ENCODE measurements at places on chromosomes 2 and 18.

- DNase-seq, result no peak
Measured at GRCh38 chr2:48717846-48718245, 37.7 kb downstream of the LHCGR start.

- DNase-seq, result no peak
Measured at GRCh38 chr18:37161491-37161890, 332.6 kb downstream of the KIAA1328 start.

GRCh38 chr2:20351555-20352229 lies 1.0 kb upstream of the PUM2 start:
- DNase-seq, result no peak

- DNase-seq, result no peak
Measured at GRCh38 chr2:172038604-172039003, 38.9 kb downstream of the METAP1D start.

DNA sequence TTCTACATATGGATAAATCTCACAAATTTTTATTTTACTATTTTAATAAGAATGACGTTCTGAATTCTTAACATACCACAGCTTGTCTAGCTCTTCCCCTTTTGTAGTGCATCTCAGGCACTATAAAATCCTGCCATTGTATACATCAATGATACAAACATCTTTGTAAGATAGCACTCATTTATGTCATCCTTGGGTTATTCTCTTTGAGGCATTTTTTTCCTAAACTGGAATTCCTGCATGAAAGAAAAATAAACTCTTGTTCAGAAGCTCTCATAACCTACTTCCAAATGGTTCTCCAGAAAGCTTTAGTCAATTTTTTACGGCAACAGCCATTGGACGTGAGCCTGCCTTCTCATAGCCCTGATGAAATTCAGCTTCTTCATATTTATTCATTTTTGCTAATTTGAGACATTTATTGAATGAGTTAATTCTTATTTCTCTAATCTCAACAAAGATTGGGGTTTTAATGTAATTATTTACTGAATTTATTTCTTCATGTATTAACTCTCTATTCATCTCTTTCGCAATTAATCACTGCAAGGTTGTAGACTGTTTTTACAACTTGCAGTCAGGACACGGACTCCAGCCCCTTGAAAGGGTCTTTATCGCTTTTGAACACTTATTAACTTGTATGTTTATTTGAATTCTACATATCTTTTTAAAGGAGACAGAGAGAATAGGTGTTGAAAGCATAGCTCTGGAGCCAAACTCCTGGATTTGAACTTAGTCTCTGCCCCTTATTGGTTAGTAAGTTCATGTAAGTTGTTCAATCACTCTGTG lies 57.6 kb upstream of the PARD3B start:
- no peak for DNase-seq

DNA sequence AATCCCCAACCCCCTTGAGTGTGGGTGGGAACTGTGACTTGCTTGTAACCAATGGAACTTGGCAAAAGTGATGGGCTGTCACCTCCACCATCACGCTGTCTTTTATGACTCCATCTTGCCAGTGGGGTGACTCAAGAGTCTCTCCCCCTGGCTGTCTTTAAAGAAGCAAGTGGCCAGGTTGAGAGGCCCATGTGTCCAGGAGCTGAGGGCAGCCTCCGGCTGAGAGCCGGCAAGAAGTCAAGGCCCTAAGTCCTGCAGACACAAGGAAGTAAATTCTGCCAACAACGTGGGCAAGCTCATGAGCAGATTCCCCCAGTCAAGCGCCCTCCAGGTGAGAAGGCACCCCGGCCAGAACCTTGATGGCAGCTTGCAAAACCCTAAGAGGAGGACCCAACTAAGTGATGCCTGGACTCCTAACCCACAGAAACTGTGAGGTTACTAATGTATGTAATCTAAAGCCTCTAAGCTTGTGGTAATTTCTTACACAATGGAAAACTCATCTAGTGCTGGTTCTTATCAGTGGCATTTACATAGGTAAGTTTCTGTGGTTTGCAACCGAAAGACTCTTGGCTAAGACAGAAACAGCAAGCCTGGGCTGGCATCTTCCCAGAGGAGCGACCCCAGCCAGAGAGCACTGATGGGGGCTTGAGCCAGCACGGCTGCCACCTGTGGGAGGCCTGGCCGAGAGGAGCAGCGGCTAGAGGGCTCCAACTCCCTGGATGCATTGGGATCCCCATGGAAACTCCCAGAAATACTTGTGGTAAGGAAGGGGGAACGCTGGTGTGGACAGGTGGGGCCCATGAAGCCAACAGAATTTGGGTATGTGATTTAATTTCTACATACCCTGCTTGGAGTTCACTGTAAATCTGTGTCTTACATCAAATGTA lies 49.3 kb downstream of the CIB4 start:
- peak; percentile 14 for DNase-seq

- no peak for DNase-seq
Measured at GRCh38 chr18:13573750-13574149, 152.6 kb downstream of the FAM210A start.

- DNase-seq, result no peak
Measured at GRCh38 chr2:233857511-233858141, 3.3 kb upstream of the HJURP start.

DNA sequence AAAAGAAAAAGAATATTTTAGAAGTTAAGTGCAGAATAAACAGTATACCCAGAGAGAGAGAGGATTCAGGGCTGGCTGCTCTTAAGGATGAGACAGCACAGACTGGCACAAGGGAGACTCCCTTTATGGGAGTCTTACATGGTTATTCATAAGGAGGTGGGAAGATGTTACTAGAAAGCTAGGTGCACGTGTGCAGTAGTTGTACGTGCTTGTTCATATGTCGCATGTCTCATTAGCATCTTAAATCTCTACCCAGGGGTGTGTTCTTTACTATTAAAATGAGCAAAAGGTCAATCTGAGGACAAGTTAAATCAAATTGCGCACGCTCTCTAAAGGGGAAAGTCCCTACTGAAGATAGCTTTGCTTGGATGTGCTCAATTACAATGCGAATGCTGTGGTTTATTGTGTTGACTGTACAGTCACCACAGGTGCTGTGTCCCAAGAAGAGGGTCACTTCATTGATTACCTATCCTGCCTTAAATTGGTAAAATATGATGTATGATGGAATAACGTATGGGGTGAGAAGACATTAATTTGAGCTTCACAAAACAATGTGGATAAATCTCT lies 368.0 kb upstream of the SPHKAP start:
- DNase-seq, result no peak

- no peak for DNase-seq
Measured at GRCh38 chr2:127041259-127041970, 65.5 kb downstream of the BIN1 start.

- no peak for DNase-seq
Measured at GRCh38 chr2:94872676-94873361, 1.6 kb downstream of the TEKT4 start.

GRCh38 chr2:143375384-143375880 lies 246.2 kb downstream of the ARHGAP15 start:
- DNase-seq, result no peak

- peak; percentile 54 for DNase-seq
Measured at GRCh38 chr2:69104261-69104660, 91.3 kb downstream of the ANTXR1 start.

DNA sequence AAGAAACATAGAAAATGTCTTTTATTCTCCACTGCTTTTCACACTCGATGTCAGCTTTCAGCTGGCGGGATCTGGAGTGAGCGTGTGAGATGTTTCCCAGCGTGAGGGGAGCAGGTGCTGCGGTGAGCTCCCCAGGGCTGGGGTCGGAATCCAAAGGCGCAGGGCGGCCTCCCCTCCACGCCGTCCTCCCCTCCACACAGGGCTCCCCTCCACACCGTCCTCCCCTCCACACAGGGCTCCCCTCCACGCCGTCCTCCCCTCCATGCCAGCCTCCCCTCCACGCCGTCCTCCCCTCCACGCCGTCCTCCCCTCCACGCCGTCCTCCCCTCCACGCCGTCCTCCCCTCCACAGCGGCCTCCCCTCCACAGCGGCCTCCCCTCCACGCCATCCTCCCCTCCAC lies 26.9 kb upstream of the KCNG2 start:
- DNase-seq, result no peak

GRCh38 chr2:217463402-217464075 lies 539.3 kb downstream of the TNS1 start:
- DNase-seq, result no peak

DNA sequence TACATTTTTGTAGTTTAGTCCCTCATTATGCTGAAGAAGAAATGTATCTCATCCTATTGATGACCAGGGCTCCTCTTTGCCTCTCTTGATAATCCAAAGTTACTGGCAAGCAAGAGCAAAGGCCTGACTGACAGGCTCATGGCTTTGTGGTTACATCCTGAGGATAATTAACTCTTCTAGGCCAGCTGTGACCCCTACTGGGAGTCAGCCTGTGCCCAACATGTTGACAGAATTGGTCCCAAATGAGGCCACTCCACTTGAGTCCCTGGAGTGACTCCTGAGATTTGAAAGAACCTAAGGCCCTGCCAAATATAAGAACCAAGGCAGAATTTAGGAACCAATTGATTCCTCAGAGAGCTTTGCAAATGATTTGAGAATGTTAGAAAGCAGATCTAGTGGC lies 973.8 kb upstream of the CELF4 start:
- no peak for DNase-seq

- no peak for DNase-seq
Measured at GRCh38 chr18:22604986-22605421, 187.3 kb upstream of the CTAGE1 start.

DNA sequence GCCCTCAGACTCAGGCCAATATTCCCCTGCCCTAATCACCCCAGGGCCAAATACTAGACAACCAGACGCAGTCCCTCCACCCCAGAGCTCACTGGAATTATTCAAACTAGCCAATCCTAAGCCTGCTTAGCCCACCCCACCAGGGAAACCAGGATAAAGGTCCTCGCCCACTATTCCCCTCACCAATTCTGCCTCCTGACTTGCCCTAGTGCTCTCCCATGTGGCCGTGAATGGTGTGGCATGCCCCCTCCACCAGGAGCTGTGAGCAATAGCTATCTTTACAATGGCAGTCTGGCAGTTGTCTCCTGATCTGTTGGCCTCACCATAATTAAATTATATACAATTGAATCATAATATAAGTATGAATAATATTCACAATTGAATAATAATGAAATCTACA lies 42.3 kb downstream of the FAM124B start:
- no peak for DNase-seq

DNA sequence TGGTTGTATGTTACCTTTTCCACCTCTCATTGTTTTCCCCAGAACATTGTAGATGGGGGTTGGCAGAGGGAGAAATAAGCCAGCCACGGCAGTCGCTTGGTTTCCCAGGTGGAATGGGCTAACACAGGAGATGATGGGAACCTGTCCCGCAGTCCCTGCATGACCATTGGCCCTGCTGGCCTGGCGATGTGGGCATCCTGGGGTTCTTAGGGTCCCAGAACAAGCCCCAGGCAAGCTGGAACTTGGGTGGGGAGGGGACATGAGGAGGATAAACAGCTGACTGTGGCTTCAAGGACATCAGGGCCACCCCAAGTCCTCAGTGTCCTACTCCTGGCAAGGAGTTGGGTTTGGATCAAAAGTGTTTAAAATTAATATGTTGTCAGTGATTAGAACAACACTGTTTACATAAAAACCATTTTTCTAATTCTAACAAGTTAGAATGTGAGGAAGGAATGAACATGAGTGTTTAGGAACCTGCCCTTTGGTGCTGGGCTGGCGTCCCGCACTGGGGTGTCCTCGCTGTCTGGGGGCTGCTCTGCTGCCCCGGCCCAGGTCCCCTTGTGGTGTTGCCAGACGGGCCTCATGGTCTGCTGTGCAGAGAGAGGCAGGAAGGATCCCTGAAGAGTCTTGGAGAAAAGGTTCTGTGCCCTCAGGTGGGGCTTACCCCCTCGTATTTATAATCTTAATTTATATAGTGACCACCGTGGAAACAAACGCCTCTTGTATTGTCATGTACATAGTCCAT lies 95.1 kb downstream of the USP40 start:
- DNase-seq, result peak; percentile 36

- DNase-seq, result no peak
Measured at GRCh38 chr2:25063876-25064660, 22.2 kb downstream of the EFR3B start.

All from psoas muscle (tissue), 8 donors.